ENCODE measurements at places on chromosomes 6 and 20.

DNA sequence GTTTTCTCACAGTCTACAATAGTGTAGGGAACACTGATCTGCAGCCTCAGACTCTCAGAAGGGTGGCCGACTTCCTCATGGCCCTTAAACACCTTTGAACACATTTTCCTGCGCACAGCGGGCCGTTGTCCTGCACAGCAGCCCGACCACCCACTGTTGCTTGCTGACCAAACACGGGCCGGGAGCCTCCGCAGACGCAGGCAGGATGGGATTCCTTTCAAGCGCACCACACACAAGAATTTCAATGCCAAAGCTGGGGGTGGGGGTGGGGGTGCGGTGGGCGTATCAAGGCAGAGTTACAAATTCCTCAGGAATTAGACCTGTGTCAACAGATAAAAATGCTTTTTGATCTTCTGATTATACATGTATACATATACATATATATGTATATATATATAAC is 74.5 kb downstream of the HUS1B start:
- no peak for DNase-seq

- DNase-seq: no peak
These were observed 54.2 kb downstream of the OPN5 start for GRCh38 chr6:47836046-47836445.

GRCh38 chr6:26514984-26515383 is 14.9 kb downstream of the BTN1A1 start:
- DNase-seq: no peak

DNA sequence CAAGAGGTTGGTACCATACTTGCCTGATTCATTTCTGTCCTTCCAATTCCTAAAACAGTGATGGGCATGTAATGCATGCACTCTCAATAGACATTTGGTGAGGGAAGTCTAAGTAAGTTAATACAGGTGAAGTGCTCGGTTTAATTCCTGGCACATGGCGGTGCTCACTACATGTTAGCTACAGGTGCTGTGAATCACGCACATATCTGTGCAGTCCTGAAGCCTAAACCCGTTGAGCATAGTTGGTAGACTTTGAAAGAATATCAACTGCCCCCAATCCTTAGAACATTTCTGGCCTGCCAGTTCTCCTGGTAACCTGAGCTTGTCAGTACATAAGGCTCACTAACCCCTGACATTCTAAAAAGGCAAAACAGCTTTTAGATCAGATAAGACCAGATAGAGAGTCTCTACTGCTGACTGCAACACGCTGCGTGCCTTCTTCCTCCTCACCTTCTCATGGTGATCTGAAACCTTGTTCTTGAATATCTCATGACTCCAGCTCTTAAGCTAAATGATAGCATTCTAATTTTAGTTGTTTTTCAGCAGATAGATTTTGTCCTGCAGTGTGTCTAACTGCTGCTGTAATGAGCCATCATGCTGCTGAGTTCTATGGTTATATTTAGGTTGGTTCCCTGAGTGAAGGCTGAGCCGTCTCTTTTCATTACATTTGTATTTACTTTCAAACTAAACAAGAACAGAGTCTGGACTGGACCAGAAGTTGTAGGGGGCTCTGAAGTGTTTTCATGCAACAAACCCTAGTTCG is 328.5 kb upstream of the QKI start:
- DNase-seq: no peak

DNA sequence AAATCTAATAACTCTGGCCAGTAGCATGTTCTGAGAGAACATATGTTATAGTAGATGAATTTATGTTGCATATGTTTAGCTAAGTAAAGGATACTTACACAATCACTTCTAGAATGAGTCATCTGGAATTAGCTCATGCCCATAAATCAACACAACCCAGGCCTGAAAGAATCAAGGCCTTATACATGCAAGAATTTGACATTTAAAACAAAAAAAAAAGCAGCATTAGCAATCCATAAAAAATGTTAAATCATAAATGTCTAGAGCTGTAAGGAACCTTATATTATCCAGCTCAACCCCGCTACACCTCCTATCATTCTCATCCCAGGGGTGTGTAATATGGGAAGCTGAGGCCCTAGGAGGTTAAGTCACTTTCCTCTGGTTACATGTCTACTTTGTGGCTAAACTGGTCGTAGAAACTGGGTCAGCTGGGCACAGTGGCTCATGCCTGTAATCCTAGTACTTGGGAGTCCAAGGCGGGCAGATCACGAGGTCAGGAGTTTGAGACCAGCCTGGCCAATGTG is 105.2 kb upstream of the CARMIL1 start:
- DNase-seq: no peak
